Frontal cortex (tissue), 4 donors: ENCODE measurements at places on chromosomes 13 and 19. TPM values are rescaled to one million over a fixed set of nuclear protein-coding genes. Genes with fewer than 3 reads are reported as not detected.

The CEACAM21 gene
- 1.2 TPM for total RNA-seq

GRCh38 chr19:14748601-14749000 lies 29.8 kb downstream of the ADGRE2 start:
- DNase-seq = no peak

The C19orf67 gene
- not detected for total RNA-seq

DNA sequence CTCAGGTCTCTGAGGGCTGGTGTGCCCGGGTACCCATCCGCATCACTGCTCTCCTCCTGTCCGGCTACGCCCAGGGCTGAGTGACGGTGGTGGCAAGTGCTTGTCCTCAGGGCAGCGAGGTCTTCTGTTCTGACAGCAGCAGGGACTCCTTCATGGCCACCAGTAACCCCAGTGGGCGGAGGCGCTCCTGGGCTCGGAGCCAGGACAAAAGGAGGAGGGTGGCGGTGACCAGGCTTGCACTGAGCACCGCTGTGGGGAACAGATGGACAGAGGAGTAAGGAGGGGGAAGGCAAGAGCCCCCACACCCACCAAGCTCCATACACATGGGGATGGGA lies 5.8 kb downstream of the CD320 start:
- DNase-seq = no peak

The PIAS4 gene
- total RNA-seq = 22.0 TPM

GRCh38 chr13:47917022-47917574 lies 84.0 kb downstream of the SUCLA2 start:
- no peak for DNase-seq

DNA sequence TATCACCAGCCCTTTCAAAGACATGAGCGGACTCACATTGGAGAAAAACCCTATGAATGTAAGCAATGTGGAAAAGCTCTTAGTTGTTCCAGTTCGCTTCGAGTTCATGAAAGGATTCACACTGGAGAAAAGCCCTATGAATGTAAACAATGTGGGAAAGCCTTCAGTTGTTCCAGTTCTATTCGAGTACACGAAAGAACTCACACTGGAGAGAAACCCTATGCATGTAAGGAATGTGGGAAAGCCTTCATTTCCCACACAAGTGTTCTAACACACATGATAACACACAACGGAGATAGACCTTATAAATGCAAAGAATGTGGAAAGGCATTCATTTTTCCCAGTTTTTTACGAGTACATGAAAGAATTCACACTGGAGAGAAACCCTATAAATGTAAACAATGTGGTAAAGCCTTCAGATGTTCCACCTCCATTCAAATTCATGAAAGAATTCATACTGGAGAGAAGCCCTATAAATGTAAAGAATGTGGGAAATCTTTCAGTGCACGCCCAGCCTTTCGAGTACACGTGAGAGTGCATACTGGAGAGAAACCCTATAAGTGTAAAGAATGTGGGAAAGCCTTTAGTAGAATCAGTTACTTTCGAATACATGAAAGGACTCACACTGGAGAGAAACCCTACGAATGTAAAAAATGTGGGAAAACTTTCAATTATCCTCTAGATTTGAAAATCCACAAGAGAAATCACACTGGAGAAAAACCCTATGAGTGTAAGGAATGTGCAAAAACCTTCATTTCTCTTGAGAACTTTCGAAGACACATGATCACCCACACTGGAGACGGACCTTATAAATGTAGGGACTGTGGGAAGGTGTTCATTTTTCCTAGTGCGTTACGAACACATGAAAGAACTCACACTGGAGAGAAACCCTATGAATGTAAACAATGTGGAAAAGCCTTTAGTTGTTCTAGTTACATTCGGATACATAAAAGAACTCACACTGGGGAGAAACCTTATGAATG lies 17.6 kb downstream of the ZNF791 start:
- DNase-seq = no peak

The RGS9BP gene
- 0.41 TPM for total RNA-seq

DNA sequence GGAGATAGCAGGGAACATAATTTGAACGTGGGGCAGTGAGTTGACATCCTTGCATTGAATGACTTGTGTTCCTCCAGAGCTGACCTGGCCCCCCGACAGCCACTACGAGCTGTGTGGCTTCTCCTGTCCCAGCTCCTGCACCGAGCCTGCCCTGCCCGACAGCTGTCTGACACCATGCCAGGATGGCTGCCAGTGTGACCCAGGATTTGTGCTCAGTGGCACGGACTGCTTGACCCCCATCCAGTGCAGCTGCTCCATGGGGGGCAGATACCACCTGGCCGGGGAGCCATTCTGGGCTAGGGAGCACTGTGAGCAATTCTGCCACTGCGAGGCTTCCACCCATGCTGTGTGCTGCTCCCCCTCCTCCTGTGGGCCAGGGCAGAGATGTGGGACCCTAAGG lies 29.2 kb upstream of the FXYD3 start:
- DNase-seq = no peak

DNA sequence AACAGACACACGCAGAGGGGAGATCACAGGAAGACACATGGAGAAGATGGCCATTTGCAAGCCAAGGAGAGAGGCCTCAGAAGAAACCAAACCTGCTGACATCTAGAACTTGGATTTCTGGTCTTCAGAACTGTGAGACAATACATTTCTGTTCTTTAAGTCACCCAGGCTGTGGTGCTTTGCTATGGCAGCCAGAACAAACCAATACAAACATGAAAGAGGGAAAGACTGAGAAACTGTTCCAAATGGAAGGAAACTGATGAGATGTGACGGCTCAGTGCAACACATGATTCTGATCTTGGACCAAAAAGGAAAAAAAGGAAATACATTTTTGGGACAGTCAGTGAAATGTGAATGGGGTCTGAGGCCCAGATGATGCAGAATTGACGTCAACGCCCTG lies 30.2 kb upstream of the SACS start:
- DNase-seq = no peak

The PBX4 gene
- total RNA-seq = 11.4 TPM

GRCh38 chr13:27605610-27606200 lies 14.6 kb downstream of the LNX2 start:
- DNase-seq = no peak
